Neural crest cell (in vitro differentiated cells): ENCODE measurements at places on chromosomes 6 and 20.

- DNase-seq: no peak
These were observed 113.1 kb downstream of the TRIM27 start for GRCh38 chr6:28810659-28811053.

DNA sequence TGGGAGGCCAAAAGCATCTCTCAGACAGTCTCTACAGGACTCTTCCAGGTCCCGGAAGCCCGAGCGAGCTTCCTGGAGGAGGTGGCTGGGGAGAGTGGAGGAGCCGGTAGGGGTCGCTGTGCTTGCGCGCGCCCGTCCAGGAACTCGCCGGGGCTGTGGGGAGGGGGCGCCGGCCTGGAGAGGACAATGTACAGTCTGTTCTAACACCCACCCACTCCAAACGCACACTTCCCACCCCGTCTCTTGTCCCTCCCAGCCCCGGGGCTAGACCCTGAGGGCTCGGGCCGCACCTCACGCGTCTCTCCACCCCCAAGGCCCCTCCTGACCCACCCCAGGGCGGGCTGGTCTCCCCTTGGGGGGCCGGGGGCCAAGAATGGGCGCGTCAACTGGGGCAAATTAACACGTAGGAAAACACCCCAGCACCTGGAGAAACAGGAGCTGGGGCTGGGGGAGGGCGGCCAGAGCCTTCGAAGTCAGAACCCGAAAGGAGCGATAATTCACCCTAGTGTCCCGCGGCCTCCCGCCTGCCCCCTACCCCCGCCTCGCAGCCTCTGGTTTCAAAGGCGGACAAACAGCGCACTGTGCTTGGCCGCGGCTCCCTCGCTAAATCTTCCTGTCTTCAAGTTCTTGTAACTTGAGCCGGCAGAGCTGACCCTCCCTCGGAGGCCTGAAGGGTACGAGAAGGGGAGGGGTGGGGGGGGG, 103.2 kb upstream of the FOXP4 start:
- peak; percentile 87 for DNase-seq

DNA sequence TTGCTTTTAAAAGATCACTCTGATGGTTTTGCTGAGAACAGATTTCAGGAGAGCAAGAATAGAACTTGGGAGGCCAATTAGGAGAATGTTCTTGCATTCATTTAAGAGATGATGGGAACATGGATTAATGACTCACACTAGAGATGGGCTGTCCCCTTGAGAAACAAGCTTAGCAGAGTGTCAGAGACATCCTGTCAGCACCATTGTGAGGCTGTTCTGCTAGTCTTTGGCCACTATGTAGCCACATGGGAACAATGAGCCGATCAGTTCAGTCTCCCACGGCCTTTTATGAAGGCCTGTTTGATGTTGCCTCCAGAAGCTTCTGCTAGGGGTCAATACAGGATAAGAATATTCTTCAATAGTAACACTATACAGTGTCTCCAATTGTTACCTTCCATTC, 113.0 kb upstream of the EYA4 start:
- DNase-seq: no peak

DNA sequence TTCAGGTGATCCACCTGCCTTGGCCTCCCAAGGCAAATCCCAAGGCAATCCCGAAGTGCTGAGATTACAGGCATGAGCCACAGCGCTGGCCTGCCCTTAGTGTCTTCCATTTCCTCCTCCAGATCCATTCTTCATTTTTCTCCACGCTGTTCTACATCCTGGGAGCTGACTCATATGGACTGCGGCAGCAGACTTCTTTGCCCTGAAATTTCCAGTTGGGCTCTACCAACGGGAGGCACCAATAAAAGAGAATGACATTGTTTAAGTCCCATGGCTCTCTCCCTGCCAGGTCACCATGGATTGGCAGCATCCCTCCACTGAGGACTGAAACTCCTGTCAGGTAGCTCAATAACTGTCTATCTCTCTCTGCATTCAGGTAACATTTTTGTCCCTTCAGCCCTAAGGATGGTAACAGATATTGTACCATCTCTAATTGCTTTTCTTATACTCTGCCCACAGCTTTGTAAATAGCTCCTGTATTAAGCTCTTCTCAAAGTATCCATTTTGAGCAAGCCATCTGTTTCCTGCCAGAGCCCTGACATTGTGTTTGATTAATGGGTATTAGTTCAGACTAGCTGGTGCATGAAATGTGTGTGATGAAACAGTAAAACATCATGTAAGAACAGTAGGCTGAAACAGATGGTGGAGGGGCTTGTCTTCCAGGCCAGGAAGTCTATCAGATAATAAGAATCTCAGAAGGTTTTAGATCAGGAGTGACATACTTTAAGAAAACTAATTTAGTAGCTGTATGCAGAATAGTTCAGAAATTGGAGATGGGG, 3.6 kb downstream of the TBCC start:
- no peak for DNase-seq

DNA sequence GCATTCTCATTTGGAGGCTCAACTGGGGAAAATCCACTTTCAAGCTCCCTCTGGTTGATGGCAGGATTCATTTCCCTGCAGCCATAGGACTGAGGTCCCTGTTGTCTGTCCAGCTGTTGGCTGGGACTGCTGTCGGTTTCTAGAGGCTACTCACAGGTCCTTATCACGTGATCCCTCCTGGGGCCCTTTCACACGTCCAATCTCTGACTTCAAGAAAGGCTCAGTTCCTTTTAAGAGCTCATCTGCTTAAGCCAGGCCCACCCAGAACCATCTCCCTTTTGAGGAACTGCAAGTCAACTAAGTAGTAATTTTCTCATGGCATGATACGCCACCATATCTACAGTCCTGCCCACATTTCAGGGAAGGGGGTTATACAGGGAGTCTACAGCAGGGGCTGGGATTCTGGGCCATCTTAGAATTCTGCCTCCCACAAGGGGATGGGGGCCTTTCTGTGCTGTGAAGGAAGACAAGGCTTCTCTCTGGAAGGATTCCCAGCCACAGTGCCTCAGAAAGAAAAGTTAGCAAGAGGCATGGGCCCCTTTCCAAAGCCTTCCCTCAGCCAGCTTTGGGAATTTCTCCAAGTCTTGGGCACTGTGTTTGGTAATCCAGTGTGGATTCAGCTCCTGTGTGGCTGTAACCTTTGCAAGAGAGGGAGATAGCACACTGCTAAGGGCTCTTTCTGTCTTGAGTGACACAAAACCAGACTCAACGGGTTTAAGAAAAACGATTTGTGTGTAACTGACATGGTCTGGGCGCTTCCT, 66.4 kb downstream of the CTCFL start:
- no peak for DNase-seq
